ENCODE measurements at places on chromosomes 2 and 18.
A peak's percentile ranks its signal among the peaks of the same experiment; 100 is the strongest.

- no peak for DNase-seq
These were observed 99.2 kb upstream of the ASAP2 start for GRCh38 chr2:9107168-9108025.

DNA sequence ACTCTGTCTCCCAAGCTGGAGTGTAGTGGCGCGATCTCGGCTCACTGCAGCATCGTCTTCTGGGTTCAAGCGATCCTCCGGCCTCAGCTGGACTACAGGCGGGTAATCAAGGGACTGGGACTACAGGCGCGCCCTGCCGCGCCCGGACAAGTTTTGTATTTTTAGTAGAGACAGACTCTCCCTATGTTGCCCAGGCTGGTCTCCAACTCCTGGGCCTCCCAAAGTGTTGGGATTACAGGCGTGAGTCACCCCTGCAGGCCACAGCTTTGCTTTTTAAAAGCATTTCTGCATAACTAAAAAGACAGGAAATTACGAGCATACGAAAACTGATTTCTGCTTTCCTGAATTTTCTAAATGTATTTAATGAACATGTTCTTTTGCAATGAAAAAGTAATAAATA, 916 bp upstream of the OSBPL1A start:
- DNase-seq: peak; percentile 46

- DNase-seq: no peak
These were observed 2.2 kb downstream of the NOL4 start for GRCh38 chr18:34222307-34223163.

GRCh38 chr2:38619458-38620164, 16.9 kb upstream of the HNRNPLL start:
- DNase-seq: peak; percentile 67

- DNase-seq: no peak
These were observed 116.0 kb downstream of the CDC42EP3 start for GRCh38 chr2:37555457-37555856.

DNA sequence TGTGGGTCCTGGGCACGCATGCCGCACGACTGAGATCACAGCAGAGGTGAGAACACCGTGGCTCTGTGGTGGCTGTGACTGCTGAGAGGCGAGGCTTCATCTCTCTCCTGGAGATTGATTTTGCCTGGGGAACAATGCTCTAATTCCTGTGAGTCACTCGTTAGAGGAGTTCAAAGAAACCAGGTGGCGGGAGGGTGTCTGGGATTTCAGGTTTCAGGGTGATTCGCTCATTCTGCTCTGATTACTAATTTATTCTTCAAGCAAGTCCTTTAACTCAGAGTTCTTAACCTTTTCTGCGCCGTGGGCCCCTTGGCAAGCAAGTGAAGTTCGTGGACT, 56.3 kb downstream of the GLI2 start:
- DNase-seq: peak; percentile 31

- peak; percentile 83 for DNase-seq
These were observed 110.7 kb downstream of the SH3RF3 start for GRCh38 chr2:109239720-109240119.

DNA sequence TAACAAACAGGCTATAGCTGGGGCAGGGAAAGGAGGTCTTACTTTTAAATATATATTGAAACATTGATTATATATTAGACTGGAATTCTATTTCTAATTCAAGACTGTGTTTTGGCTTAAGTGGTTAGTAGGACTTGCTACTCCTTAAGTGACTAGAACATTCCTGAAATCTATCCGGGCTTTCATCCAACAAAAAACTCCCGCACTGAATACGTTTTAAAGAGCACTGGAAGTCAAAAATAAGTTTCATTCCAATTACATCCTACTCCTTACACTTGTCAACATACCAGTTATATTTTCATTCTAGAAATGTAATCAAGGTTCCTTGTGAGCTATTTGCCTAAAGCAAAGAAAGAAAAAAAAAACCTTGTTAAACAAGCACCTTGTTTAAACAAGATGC, 204.6 kb downstream of the SP3 start:
- peak; percentile 41 for DNase-seq

- DNase-seq: no peak
These were observed 43.4 kb upstream of the OTOF start for GRCh38 chr2:26521054-26521912.
